ENCODE measurements at places on chromosomes 13 and 19.

DNA sequence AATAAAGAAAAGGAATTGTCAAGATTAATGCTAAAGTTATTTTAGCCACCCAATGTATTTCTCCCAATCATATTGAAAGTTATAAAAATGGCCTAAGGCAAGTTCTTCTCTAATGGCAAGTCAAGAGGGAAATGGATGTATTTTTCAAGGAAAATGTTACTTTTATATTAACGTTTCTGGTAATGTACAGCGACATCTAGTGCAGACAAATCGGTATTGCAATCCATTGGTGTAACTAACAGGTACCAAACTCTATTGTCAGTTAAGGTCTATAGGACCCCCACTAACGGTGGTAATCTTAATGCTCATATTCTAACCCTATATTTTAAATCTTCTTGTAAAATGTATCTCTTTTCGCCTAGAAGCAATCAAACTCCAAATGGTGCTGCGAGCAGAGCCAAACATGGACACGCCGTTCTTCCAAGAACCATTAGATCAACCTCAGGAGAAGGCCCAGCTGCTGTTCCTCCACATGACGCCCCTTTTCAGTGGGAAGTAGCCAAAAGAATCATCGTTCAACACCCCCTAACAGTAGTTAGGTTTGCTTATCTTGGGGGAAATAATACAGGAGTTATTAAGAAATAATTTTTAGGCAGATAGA is 98.5 kb upstream of the PABPC3 start:
- DNase-seq, result no peak

DNA sequence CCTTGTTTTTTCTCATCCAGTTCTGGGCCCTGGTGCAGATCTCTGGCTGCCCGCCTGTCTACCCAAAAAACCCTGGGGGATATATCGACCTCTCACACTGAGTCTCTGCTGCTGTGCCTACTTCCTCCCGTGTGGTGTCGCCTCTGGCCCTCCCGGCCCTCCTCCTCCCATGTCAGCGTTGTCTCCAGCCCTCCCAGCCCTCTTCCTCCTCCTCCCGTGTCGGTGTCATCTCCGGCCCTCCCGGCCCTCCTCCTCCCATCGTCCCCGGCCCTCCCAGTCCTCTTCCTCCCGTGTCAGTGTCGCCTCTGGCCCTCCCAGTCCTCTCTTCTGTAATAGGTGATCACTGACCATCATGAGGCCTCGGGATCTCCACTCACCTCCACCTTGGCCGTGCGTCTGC is 81.8 kb downstream of the GPR12 start:
- DNase-seq, result no peak

GRCh38 chr19:28296506-28296905 is 916.4 kb downstream of the UQCRFS1 start:
- no peak for DNase-seq

- no peak for DNase-seq
These were observed 163.4 kb upstream of the TSC22D1 start for GRCh38 chr13:44739539-44739938.

DNA sequence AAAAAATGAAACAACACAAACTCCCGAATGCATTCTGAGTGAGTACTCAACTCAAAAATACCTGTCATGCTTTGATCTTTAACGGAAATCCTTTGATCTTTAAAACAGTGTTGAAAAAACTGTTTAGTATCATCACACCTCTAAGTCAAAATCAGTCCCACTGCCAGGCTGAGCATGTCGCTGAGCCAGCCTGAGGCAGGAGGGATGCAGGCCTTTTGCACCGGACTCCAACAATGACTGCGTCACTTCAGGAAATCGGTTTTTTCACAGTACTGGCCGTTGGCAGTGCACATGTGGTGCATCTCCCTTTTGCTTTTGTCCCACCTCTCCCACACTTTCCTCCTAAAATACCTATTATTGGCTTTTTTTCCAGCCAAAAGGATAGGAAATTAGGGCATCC is 78.2 kb downstream of the SHISA2 start:
- DNase-seq, result no peak

- peak; percentile 64 for DNase-seq
These were observed at the start of gene NFIC for GRCh38 chr19:3365836-3366752. TSS of gene NFIC (plus strand) at chr19:3366583. CDS start at chr19:3366637, 54 bp downstream.
